ENCODE measurements at places on chromosomes 6 and 20.

DNA sequence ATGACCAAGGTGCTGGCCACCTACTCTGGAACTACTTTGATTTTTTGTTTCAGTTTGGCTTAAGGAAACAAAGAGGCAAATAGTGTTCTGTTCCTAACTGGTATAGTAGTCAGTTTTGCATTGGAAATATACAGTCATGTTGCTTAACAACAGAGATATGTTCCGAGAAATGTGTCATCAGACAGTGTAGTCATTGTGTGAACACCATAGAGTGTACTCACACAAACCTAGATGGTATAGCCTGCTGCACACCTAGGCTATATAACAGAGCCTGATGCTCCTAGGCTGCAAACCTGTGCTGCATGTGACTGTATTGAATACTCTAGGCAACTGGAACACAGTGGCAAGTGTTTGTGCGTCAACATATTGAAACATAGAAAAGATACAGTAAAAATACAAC is 80.4 kb downstream of the ARID1B start:
- DNase-seq: no peak

- DNase-seq: no peak
Observed at GRCh38 chr6:129469070-129469662, 240.8 kb downstream of the ARHGAP18 start.

GRCh38 chr6:69917834-69918233 is 51.5 kb downstream of the COL19A1 start:
- DNase-seq: no peak

GRCh38 chr20:677957-678356 is 2.4 kb upstream of the SCRT2 start:
- no peak for DNase-seq

Measured in ovary (tissue), 10 donors.